HepG2 (cell line): ENCODE measurements at places on chromosomes 16 and 17. TPM values are rescaled to one million over a fixed set of nuclear protein-coding genes. Genes with fewer than 3 reads are reported as not detected.
A peak's percentile ranks its signal among the peaks of the same experiment; 100 is the strongest.

- peak; percentile 65 for DNase-seq
These were observed 83.8 kb upstream of the CCL2 start for GRCh38 chr17:34171245-34171818.

DNA sequence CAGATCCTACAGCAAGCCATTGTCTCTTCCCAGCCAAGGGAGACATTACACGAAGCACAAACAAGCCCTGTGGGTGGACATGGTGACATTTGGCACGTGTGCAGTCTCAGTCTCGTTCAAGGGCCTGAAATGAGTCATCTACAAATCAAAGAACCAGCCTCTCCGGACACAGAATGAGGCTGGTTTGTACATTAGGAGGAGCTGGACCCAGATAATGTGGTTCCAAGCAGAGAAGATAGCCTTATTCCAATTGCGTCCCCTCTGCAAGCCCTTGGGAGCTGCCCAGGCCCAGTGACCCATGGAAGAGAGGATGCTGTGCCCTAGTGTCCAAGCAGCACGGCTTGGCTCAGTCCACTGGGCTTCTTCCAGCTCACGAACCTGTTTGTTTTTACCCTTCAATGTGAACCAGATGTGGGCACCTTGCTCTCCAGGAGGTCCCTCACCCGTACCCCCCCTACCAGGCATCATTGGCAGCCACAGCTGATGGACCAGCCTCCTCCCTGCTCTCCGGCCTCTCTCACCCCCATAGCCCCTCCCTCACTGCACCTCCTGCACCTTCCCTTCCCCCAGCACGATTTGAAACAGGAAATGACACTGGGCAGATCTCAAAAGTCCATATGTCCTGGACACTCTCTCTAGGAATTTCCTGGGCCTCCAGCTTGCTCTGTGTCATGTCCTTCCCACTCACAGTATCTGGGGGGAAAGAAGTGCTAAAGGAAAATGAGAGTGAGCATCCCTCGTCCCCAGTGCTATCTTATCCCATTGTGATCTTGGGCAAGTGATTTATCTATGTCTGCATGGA lies 26.2 kb downstream of the KPNA2 start:
- DNase-seq = peak; percentile 35

GRCh38 chr16:65600629-65601028 lies 478.8 kb upstream of the CDH11 start:
- DNase-seq = no peak

DNA sequence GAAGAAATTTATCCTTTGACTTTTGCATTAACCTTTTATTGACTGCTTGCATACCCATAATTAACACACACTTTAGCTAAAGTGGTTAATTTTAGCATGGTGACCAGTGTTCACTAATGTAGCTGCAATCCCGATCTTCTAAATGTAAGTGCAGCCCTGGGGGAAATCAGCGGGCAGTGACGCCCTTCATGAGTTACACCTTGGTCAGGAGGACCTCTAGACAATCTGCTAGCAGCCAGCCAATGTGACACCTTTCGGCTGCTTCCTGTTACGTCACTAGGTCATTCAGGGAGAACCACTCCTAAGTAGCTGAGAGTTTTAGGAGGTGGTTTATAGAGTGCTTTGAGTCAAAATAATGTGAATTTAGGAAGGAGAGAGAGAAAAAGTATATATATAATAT lies 180.5 kb downstream of the IRX3 start:
- peak; percentile 23 for DNase-seq

- DNase-seq = no peak
These were observed 8.4 kb downstream of the TSPOAP1 start for GRCh38 chr17:58320163-58320558.

DNA sequence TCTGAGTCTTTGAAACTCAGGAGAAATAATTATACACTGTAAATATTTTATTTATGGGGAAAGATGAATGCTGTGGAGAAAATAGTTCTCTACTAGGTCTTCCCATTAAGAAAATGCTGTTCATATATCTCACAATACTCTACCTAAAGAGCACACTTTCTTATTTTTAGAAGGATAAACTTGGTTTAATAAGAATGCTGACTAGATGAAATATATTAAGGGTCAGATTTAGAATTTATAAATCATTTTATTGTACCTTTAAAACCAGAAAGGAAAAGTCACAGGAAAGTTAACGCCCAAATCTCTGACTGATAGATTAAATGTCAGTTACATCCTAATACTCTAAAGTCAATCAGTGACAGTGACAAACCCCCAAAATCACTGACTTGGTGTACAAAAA lies 48.7 kb downstream of the SLC6A4 start:
- DNase-seq = no peak

GRCh38 chr16:9437115-9437514 lies 345.7 kb downstream of the HAPSTR1 start:
- peak; percentile 20 for DNase-seq

DNA sequence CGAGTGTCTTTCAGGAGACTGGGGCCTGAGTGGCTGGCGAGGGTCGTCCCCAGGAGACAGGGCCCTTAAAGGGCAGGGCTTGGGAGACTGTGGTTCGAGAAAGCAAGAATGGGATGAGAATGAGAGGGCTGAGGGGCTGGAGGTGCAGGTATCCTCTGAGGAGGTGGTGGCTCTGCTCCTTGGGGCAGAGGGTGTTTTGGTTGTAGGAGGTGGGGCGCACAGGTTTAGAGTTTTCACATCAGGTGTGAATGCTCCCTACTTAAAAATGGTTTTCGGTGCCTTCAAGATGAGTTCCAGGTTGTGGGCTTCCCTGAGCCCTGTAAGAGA lies 430 bp downstream of the BCAS3 start:
- no peak for DNase-seq

DNA sequence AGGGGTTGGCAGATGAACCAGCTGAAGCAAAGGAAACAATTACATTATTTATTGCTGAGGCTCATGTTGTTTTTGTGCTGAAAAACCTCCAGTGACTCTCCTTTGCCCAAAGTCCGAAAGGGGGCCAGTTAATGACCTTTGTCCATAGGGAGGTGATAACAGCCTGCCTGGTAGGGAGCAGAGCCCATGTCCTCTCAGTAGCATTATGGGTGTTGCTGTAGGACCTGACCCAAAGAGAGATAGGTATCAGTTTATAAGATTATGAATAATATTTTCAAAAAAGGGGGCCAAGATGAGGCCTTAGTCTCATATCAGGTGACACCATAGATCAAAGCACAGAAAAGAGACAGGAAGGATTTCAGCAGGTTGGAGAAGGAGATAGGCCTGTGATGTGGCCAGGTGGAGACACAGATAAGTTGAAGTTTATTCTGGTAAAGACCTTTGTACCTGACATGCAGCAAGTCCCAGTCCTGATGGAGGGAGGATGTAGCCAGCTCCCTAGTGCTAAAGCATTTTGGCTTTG lies 55.1 kb downstream of the CENPV start:
- DNase-seq = peak; percentile 90

GRCh38 chr16:81424771-81425170 lies 19.8 kb upstream of the CMIP start:
- no peak for DNase-seq

- no peak for DNase-seq
These were observed 40.5 kb downstream of the C16orf82 start for GRCh38 chr16:27107185-27107592.

DNA sequence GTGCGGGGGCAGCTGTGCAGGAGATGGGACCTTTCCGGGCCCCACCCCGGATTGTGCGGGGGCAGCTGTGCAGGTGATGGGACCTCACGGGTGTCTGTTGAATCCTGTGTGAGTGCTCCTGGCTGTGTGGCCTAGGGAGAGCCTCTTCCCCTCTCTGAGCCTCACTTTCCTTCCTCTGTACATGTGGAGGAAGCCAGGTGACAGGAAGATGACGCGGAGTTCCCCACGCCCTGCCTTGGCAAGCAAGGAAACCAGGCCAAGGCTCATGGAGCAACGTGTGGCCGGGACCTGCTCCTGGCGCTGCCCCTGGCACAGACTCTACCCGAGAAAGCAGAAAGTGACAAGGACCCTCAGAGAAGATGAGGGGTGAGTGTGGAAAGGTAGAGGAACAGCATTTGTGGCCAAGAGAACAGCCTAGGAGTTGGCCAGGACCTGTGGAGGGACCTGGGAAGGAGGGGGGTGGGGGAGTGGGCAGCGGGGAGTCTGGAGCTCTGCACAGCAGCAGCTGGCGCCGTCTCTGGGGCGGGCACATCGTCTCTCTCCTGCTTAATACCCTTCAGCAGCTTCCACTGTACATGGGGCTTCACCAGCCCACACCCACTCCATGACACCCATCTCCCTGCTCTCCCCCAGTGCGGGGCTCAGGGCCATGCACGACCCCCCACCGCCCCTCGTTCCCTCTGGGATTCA lies 38.4 kb upstream of the PABPN1L start:
- no peak for DNase-seq

DNA sequence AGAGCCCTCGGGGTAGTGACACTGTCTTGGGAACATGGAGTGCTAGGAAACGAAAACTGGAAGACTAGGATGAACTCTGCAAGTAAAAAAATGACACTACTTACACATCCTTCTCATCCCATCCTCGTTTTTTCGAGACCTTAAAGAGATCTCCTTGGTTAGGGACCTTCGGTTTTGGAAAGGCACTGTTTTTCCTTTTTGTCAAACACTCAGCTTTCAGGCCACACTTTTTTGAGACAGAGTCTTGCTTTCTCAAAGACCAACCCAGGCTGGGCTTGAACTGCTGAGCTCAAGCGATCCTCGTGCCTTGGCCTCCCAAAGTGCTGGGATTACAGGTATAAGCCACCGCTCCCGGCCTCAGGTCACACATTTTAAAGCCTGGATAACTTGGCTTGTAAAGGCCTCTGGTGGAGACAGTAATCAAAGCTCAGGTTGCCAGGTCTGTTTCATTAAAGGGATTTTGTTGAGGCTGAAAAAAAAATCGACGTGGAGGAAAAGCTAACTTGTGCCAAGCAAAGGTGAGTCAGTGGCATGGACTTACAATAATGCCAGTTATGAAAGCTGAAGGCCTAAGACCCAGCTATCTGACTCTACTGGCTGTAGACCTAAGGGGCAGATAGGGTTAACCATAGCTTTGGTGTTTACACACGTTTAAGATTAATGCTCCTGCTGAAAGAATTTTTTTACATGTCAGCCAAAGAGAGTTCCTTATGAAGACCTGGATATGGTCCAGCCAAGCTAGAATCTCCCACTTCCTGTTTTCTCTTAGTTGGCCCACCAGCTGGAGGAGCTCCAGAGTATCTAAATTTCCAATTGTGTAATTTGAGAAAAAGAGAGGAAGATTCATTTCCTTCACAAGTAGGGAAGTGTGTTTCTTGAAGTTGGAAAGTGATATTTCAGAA lies 823 bp downstream of the NBR1 start:
- peak; percentile 79 for DNase-seq

DNA sequence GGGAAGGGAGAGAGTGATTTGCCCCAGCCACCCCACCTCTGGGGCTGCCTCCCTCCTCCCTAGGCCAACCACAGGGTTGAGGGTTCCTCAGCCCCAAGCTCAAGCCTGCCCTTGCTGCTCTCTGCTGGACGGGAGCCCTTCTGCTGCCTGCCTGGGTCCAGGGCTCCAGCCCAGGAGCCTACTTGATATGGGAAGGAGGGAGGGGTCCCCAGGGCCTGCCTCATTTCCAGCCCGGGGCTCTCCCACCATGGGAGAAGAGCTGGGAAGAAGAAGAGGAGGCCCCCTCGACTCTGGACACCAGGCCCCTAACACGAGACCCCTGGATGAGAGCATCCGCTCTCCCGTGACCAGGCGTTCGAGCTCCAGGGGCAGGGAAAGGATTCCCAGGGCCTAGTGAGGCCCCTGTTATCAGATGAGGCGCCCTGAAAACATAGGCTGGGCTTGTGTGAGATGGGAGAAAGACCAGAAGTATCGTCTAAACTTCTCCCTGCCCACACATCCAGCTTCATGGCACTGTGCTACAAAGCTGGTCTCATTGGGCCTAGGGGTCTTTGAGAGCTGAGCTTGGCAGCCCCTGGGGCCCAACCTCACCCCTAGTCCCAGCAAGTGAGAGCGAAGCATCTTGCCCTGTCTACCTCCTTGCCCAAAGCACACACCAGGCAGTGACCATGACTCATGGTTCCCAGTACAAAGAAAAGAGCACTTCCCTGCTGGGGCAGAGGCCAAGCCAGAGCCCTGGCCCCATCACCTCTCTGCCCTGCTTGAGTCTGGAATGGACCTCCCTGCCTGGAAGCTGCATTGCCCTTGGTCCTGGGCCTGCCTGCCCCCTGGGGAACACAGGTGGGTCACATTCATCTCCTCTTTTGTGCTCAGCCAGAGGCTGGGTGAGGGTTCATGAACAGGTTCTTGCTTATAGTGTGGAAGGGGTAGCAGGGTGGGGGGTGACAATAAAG lies 987 bp downstream of the SLC16A5 start:
- DNase-seq = peak; percentile 57

DNA sequence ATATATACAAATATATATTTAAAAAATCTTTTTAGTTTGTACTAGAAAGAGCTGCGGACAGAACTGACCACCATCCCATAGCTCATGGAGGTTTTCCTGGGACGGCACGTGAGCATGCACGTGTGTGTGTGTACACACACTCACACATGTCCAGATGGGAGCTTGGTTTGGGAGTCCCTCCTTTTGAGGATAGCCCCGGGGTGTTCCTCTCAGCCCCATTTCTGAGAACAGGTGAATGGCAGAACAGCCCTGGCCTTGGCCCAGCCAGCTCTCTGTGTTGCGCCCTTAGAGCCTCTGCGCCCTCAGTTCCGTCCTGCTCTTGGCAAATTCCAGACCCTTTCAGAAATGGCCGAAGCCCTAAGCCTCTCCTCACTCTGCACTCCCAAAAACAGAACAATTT lies 70.1 kb downstream of the AMFR start:
- no peak for DNase-seq

- no peak for DNase-seq
These were observed 21.8 kb downstream of the NMRAL1 start for GRCh38 chr16:4452674-4453073.

- no peak for DNase-seq
These were observed 127.3 kb upstream of the NUDT7 start for GRCh38 chr16:77594799-77595596.

DNA sequence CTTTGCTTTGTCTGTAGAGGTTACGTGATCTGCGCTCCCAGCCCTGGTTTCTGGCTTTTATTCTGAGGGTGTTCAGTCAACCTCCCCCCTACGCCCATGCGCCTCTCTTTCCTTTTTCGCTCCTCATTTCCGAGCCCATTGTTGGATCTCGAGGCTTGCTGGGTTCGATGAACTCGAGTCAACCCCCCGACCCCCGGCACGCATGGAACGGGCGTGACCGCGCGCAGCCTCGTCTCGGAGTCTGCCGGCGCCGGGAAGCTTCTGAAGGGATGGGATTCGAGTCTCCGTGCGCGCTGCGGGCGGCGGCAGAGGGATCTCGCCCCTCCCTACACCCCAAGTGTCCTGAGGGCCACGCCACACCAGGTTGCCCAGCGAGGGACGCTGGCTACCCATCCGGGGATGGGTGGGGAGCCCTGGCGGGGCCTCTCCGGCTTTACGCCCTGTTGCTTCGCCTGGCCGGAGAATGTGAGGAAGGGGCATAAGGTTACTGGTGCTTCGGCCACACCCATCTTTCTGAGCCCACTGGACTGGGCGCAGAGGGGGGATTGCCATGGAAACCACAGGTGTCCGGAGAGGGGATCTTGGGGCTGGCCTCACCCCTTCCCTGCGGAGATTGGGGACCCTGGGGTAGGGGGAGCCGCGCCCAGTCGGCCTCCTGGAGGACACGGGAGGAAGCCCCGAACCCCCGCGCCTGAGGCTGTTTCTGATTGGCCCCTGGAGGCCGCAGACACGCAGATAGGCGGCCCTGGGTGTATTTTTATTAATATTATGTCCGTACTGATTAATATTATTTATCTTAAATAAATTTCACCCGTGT lies 1.8 kb downstream of the MAPT start:
- DNase-seq = no peak

The SPATA32 gene
- not detected in 2 replicates for total RNA-seq

The SALL1 gene
- total RNA-seq = 12.3 and 18.5 TPM in 2 replicates

The KRT9 gene
- not detected in 2 replicates for total RNA-seq

The CRYM gene
- total RNA-seq = 1.9 and 2.4 TPM in 2 replicates

The NQO1 gene
- 1,060 and 1,621 TPM in 2 replicates for total RNA-seq

The EVI2B gene
- total RNA-seq = not detected in 2 replicates

The CCDC43 gene
- 94.8 and 116 TPM in 2 replicates for total RNA-seq

The MYCBPAP gene
- 0.24 and 0.36 TPM in 2 replicates for total RNA-seq

The CIITA gene
- 0.09 and 0.11 TPM in 2 replicates for total RNA-seq

The TBC1D3C gene
- 0.33 TPM in 1 of 2 replicates, not detected in the other for total RNA-seq
